Astrocyte (in vitro differentiated cells and primary cell): ENCODE measurements at places on chromosomes 16 and 17. TPM values are rescaled to one million over a fixed set of nuclear protein-coding genes. Genes with fewer than 3 reads are reported as not detected.

Gene MT4
- not detected in 2 replicates for total RNA-seq

Gene SLC5A10
- total RNA-seq: 0.14 TPM in 1 of 2 replicates, not detected in the other

Gene KRTAP4-1
- total RNA-seq: not detected in 2 replicates

Gene WFDC1
- total RNA-seq: 0.34 TPM in 1 of 2 replicates, not detected in the other

Gene AOC2
- 4.1 and 5.0 TPM in 2 replicates for total RNA-seq

Gene IL34
- total RNA-seq: 0.34 and 0.38 TPM in 2 replicates

Gene ADAP2
- total RNA-seq: 0.89 and 1.1 TPM in 2 replicates

Gene MTHFSD
- 15.6 and 16.5 TPM in 2 replicates for total RNA-seq

Gene CLEC19A
- total RNA-seq: not detected in 2 replicates

Gene TAF15
- 153 and 156 TPM in 2 replicates for total RNA-seq

Gene FNDC8
- total RNA-seq: not detected in 2 replicates

Gene WSCD1
- 3.9 and 5.1 TPM in 2 replicates for total RNA-seq

Gene PLK1
- 6.8 and 10.5 TPM in 2 replicates for total RNA-seq

Gene KRT40
- total RNA-seq: not detected in 2 replicates

Gene TBC1D3C
- total RNA-seq: not detected in 2 replicates

Gene OR1E2
- total RNA-seq: not detected in 2 replicates

Gene HAS3
- total RNA-seq: 1.7 and 2.0 TPM in 2 replicates

Gene SGF29
- total RNA-seq: 10.6 and 12.1 TPM in 2 replicates

Gene WWP2
- 26.4 and 28.7 TPM in 2 replicates for total RNA-seq

Gene PRSS8
- total RNA-seq: 3.9 and 9.5 TPM in 2 replicates

Gene B9D1
- total RNA-seq: 10.2 and 10.9 TPM in 2 replicates

Gene IGSF6
- total RNA-seq: not detected in 2 replicates

Gene KRTAP9-4
- not detected in 2 replicates for total RNA-seq

Gene CPHXL2
- not detected in 2 replicates for total RNA-seq

Gene NEUROD2
- total RNA-seq: not detected in 2 replicates
